AG09319 (cell line): ENCODE measurements at places on chromosomes 12 and 14.

GRCh38 chr14:105447651-105448640, 26.7 kb upstream of the CRIP2 start:
- no peak for DNase-seq

DNA sequence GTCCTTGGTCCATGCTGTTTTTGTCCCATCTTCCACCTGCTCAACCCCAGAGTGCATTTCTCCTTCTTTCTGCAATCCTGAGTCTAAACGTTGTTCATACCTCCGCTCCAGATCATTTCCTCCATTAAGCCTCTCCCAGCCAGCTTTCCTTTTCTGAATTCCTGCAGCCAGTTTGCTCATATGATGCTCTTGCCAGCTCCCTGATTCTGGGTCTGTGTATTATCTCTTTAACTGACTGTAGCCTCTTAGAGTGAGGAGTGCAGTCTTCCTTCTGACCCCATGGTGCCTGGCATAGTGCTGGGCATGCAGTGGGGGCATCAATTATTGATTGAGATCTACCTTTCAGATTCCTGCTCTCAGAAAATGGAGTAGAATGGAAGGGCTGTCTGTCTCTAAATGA, 11.5 kb upstream of the TBPL2 start:
- DNase-seq = no peak

DNA sequence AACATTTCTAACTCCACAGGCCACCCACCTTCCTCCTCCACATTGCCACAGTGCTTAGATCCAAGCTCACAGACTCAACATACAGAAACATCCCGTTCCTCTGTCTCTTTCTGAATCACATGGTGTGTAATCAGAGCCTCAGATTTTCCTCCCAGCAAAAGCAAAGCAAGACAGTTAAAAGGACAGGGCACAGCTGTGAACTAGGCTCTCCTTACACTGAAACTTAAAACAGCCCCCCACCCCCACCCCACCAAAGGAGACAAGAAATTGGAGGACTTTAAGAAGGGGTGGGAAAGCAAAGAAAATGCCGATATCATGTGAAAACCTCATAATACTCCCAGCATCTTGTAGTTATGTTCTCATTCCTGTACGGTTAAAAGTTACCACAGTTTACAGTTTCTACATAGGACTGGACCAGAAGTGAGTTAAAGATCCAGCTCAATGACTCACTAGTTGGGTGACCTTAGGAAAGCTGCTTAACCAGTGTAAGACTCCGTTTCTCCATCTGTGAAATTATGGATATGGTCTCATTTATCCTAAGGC, 4.8 kb downstream of the YBX3 start:
- no peak for DNase-seq

- DNase-seq = no peak
These were observed 24.7 kb upstream of the MARK3 start for GRCh38 chr14:103360548-103360947.

- no peak for DNase-seq
These were observed 5.1 kb downstream of the DPPA3 start for GRCh38 chr12:7716381-7716780.

GRCh38 chr14:104523546-104523935, 56.0 kb upstream of the C14orf180 start:
- no peak for DNase-seq

- DNase-seq = no peak
These were observed 8.8 kb downstream of the GPR33 start for GRCh38 chr14:31479027-31479426.

DNA sequence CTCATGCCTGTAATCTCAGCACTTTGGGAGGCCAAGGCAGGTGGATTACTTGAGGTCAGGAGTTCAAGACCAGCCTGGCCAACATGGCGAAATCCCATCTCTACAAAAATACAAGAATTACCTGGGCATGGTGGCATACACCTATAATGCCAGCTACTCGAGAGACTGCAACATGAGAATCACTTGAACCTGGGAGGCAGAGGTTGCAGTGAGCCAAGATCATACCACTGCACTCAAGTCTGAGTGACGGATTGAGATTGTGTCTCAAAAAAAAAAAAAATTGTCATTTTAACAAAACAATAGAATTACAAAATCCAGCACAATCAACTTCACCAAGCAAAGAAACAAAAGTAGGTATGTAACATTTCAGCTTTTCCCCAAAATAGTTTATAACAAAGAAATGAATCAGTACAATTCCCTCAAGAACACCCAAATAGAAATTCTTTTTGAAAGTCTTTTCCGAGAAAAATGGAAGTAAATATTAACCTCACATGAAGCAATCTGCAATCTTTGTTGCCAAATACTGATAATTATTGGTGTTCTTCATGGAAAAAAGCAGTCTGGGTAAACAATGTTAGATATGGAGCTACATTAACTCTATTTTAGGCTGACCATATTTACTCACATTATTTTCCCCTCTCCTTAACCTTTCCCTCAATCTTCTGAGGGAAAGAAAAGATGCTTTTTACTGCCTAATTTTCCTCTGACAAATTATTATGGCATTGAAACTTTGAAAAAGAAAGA, 165.9 kb upstream of the ATF7IP start:
- DNase-seq = no peak
